Dermis blood vessel endothelial cell (primary cell): ENCODE measurements at places on chromosomes 7 and 10. TPM values are rescaled to one million over a fixed set of nuclear protein-coding genes. Genes with fewer than 3 reads are reported as not detected.

- DNase-seq: peak; percentile 76
Measured at GRCh38 chr7:55572378-55573233, at the start of gene VOPP1. Gene VOPP1 (minus strand): TSS chr7:55572502. CDS start chr7:55572324, 178 bp downstream.

GRCh38 chr7:91126762-91127161, 137.5 kb upstream of the FZD1 start:
- no peak for DNase-seq

DNA sequence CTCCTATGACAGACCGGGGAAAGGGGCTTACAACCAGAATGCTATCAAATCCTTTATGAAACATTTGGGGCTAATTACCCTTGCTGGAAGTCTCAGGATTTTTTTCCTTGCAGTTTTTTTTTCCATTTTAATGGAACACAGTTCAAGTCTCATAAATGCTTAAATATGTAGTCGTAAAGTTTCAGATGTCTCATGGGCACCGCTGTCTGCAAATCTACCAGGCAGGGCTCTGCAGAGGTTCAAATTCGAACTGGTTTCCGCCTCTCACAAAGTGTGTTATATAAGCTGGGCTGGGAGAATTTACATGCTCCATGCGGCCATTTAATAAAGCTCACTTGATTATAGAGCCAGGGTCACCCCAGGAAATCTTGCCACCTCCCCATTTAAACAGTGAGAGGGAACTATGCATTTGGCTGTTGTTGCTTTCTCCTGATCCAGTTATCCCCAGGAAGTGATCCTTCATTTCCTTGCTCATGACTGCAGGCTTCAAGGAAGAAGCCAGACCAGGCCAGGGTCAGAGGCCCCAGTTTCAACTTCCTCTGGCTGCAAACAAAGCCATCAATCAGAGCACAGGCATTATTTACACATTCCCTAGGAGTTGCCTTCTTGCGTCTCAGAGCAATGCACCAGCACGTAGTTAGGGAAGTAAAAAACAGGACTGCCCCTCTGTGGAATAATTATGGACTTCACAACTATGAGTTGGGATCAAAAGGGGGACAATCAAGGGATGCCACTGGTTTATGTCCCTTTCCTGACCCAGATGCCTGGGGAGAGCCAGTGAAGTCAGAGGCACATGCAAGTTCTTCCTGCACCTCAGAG, 358.8 kb downstream of the PRPF18 start:
- DNase-seq: peak; percentile 96

DNA sequence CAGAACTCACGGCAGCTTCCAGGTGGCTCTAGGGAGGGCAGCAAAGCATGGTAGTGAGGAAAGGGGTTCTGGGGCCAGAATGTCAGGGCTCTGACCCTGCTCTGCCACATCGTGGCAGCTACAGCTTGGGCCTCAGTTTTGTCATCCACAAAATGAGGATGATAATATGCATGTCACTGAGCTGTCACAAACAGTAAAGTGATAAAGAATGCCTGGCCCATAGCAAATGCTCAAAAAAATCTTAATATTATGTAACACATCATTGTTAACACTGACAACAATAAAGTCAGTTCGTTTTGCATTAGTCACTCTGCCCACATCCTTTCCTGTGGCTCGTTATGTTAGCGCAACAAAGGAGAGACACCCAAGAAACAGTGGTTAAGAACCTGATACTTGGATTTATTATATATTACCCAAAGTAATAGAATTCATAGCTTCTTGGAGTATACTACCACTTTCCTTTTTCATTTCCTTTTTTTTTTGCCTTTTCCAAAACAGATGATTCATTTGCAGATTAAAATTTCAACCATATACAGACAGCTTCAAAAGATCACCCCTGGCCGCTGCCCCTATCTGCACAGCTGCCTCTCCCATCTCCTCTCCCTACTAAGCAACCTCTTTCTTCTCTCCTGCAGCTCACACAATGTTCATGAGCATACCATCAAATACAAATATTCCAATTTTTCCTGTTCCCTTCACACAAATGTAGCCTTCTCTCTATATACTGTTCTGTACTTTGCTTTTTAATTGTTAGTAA, 45.5 kb upstream of the DDC start:
- DNase-seq: peak; percentile 74

GRCh38 chr7:75900617-75901315, 14.2 kb upstream of the POR start:
- no peak for DNase-seq

GRCh38 chr10:121928528-121928884, 675 bp upstream of the ATE1 start:
- peak; percentile 57 for DNase-seq

- no peak for DNase-seq
Measured at GRCh38 chr7:110861163-110861562, 229.8 kb upstream of the LRRN3 start.

DNA sequence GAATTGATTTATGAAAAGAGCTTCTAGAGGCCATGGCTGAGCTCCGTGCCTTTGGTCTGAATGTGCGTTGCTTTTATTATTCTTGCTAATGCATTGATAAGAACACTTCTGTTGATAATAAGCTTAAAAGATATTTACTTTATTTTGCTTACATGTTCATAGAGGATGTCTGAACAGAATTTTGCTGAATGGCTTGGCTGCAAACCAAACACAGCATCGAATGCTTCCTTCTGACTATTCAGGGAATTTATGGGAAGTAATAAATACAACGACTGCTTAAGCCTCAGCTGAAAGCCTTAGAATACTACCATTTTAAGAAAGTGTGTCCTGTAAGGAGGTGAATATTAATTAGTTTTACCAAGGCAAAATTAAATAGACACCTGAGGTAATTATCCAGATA, 643.5 kb upstream of the POT1 start:
- DNase-seq: no peak

DNA sequence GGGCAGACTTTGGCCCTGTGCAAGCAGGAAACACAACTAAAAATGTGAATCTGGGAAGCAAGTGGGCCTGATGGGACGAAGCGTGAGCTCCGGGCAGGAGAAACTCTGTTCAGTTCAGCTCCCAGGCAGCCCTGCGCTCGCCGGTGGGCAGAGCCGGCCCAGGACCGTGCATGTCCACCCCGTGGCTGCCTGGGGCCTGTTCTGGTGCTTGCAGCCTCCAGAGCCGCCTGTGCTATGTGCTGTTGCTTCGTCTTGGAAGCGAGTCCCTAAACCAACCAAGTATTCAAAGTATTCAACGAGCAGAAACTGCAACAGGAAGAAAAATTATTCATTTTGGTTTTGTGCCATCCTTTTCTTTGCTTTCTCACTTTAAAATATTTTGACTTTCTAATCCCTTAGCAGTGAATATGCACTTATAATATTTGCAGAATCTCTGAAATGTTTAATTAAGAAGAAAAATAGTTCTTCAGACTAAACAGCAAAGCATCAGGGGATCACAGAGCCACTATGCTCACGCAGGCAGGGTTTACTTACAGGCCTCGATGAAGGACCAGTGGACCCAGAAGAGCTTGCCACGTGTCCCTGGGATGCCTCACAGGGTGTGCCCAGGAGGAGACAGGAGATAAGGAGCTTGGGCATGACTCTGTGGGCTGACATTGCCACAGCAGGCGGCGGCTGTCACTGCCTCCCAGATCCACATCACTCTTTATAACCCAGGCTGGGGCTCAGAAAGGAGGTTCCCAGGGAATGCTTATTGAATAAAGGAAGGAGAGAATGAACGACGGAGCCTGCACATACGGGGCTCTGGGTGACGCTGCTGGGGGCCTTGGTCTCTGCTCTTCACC, 45.6 kb downstream of the VIPR2 start:
- DNase-seq: no peak

- DNase-seq: peak; percentile 99
Measured at GRCh38 chr7:5661942-5662341, 119.5 kb downstream of the RNF216 start.

- DNase-seq: peak; percentile 48
Measured at GRCh38 chr10:43667317-43667731, 18.6 kb upstream of the ZNF32 start.

PRSS37 gene
- total RNA-seq: not detected in 2 replicates

GRM3 gene
- total RNA-seq: not detected in 2 replicates
